PC-3 (cell line): ENCODE measurements at places on chromosomes 5 and 9. TPM values are rescaled to one million over a fixed set of nuclear protein-coding genes. Genes with fewer than 3 reads are reported as not detected.

The TAS2R1 gene
- total RNA-seq = not detected in 2 replicates

The GARIN3 gene
- total RNA-seq = not detected in 2 replicates

The LRRC70 gene
- total RNA-seq = 1.5 and 1.6 TPM in 2 replicates

The SLC36A3 gene
- total RNA-seq = not detected in 2 replicates

The ZBED3 gene
- total RNA-seq = 1.3 and 9.8 TPM in 2 replicates

The C1QTNF2 gene
- 0.04 and 0.17 TPM in 2 replicates for total RNA-seq

The BARHL1 gene
- total RNA-seq = not detected in 2 replicates

The DMRT2 gene
- not detected in 2 replicates for total RNA-seq

The FAM169A gene
- 10.6 and 11.2 TPM in 2 replicates for total RNA-seq

The ELL2 gene
- 72.2 and 82.4 TPM in 2 replicates for total RNA-seq

The CEL gene
- 0.46 and 0.47 TPM in 2 replicates for total RNA-seq

The PCDHGA5 gene
- 0.98 and 2.4 TPM in 2 replicates for total RNA-seq

The TLX3 gene
- total RNA-seq = not detected in 2 replicates

- peak; percentile 56 for DNase-seq
These were observed 68.8 kb downstream of the ELL2 start for GRCh38 chr5:95892784-95893354.

DNA sequence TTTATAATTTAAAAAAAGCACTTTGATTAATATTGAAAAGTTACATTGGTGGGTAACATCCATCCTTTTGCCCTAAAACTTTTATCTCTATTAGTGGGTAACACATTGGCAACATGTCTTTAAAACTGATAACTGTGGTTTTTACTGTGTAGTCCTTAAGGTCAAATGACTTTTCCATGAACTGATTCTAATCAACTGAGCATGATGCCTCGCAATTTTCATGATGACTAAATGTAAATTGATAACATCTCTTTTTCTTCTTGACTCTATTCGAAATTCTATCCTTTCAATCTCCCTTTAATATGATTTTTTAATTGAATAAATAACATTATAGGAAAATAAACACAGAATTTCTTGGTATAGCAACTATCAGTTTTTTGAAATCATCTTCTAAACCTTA is 6.3 kb upstream of the IL5 start:
- no peak for DNase-seq

DNA sequence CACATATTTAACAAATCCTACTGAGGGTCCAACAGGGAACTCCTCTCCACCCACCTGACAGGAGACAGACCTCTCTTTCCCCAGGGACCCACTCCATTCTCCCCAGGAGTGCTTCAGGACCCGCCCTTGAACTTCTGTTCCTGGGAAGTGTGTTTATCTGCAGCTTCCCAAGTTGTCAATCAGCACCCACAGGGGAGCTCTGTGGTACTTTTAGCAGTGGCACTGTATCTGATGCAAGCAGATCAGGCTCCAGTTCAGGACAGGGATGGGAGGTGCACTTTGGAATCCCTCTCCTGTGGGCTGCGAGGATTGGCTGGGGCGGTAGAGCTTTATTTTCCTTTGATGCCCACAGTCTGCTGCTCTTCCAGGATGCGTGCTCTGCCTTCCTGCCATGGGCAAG is 8.7 kb downstream of the GALNT10 start:
- no peak for DNase-seq

GRCh38 chr5:74685979-74686631 is 1.1 kb downstream of the HEXB start:
- peak; percentile 6 for DNase-seq

GRCh38 chr9:17963498-17963897 is 384.6 kb downstream of the SH3GL2 start:
- DNase-seq = no peak

DNA sequence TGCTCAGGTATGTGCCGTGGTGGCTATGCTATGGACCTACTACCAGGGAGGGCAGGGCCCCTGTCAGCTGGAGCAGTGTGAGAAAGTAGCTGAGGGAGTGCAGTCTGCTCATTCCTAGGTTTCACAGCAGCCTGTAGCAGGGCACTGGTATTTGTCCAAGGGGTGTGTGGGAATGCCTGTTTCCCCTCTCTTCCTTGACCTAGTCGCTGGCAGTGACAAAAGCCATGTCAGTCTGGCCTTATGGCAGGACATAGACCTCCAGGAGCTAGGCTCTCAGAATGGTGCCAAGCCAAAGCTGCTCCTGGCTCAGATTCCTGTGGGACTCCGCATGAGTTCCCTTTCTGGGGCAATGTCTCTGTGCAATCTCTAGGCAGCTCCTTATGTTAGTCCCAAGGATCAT is 253.9 kb upstream of the TYRP1 start:
- no peak for DNase-seq

- DNase-seq = peak; percentile 16
These were observed 965 bp downstream of the PTGDS start for GRCh38 chr9:136978073-136978864.

DNA sequence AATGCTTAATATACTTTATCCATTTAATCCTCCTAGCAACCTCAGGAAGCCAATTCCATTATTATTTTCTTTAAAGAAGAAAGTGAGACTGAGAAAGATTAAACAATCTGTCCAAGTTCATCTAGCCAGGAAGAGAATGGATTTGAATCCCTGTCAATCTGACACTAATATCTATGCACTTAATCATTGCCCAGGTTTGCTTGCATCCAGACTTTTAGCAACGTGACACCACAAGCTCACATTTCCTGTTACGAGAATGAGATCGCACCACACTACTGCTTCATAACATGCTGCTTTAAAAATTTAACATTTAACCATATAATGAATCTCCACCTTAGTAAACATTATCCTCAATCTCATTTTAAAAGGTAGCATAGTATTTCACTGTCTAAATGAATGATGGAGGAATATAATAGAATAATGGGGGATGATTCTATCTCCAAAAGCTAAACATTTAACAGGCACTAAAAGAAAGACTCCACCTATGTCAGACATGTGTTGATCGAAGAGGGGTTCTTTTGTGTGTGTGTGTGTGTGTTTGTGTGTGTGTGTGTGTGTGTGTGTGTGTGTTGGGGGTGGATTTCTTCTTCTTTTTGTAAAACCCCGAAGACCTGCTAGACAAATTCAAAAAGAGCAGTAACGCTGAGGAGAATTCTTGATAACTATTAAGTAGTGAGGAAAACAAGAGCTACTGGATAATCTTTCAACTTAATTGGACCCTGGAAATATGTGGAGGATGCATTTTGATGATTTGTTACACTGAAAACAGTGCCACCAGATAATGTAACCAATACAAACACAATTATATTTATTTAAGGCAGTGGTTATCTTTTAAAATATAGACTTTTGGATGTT is 138.7 kb upstream of the NR3C1 start:
- no peak for DNase-seq

- peak; percentile 5 for DNase-seq
These were observed 106.4 kb downstream of the ZSWIM6 start for GRCh38 chr5:61438298-61438970.

- DNase-seq = no peak
These were observed 174.6 kb downstream of the ADAMTS6 start for GRCh38 chr5:65307088-65307487.

- no peak for DNase-seq
These were observed 12.3 kb downstream of the DCANP1 start for GRCh38 chr5:135434591-135435466.

DNA sequence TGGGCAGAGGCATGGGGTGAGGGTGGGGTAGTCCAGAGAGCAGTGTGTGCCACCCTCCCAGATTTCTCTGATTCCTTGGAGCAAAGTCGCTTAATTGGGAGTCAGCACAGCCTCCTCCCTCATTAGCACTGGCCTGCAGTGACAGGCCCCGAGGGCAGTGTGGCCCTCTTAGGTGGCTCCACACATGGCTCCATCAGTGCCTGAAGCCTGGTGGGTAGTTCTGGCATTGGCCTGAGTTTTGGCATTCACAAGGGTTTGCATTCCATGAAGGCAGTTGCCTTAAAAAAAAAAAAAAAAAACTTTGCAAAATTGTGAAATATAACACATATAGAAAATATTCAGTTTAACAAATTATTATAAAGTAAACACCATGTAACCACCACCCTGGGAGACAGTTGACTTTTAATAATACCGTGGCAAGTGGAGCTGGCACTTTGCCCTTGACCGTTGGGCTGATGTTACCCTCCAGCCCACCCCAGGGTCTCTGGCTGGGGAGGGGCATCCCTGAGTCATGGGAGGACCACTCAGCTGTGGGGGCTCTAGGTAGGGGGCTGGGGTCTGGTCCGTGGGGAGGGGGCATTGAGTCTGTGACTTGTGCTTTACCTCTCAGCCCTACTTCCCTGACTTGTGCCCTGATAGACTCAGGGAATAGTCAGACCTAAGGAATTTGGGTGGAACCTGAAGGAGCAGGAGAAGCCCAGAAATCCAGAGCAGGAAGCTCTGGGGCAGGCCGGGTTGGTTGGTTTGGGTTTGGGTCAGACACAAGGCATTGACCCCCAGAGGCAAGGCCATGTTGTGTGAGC is 51.3 kb upstream of the PITX1 start:
- peak; percentile 84 for DNase-seq

DNA sequence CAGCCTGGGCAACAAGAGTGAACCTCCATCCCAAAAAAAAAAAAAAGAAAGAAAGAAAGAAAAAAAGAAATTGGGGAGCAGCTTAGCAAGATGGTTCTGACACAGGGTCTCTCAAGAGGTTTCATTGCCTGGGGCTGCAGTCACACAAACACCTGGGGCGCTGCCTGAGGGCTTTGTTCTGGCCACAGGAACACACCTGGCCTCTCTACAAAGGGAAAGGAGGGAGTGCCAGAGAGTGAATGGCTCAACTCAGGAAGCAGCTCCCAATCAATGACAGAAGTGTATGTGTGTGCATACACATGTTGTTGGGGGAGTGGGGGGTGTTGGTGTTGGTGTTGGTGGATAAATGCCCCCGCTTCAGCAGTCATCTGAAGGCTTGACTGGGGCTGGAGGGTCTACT is 32.4 kb upstream of the CTNNA1 start:
- DNase-seq = no peak

DNA sequence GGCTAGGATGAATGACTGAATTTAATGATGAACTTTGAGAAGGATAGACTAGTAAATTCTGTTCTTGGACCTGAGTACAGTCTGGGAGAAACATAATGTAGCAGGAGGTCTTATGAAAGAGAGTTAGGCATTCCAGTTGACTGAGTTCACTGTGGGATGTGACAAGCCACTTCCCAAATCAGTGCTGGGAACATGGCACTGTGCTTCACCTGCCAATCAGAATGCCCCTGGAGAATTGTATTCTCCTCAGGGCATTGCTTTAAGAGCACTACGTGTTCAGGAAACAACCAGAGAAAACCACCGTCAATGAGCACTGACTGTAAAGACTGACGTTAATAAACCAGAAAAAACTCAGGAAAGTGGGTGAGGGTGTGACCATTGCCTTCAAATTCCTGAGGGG is 1.2 kb downstream of the CCDC107 start:
- DNase-seq = peak; percentile 84

- DNase-seq = no peak
These were observed 35.7 kb upstream of the SLC25A51 start for GRCh38 chr9:37939575-37940095.

- no peak for DNase-seq
These were observed 416.5 kb upstream of the TLE4 start for GRCh38 chr9:79155308-79155707.

GRCh38 chr9:125997196-125997823 is 250.1 kb downstream of the PBX3 start:
- DNase-seq = no peak

- DNase-seq = no peak
These were observed 37.5 kb downstream of the LPCAT1 start for GRCh38 chr5:1486271-1486670.

GRCh38 chr5:113057557-113057984 is 81.0 kb downstream of the DCP2 start:
- no peak for DNase-seq

DNA sequence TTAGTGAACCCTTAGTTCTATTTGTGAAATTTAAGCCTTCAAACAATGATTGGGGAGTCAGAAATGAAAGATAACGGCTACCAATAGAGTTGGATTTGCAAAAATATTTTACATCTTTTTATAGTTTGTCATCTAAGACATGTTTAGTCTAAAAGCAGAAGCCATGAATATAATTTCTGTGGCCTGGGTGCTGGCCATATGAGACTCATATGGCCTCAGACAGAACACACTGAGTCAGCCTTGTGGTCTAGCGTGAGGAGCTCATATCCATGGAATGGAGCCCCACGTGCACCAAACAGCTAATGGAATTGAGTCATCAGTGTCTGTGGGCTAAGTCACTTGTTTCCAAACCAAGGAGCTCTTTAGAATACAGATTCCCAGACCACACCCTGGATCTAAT is 240.7 kb upstream of the NREP start:
- DNase-seq = peak; percentile 96

DNA sequence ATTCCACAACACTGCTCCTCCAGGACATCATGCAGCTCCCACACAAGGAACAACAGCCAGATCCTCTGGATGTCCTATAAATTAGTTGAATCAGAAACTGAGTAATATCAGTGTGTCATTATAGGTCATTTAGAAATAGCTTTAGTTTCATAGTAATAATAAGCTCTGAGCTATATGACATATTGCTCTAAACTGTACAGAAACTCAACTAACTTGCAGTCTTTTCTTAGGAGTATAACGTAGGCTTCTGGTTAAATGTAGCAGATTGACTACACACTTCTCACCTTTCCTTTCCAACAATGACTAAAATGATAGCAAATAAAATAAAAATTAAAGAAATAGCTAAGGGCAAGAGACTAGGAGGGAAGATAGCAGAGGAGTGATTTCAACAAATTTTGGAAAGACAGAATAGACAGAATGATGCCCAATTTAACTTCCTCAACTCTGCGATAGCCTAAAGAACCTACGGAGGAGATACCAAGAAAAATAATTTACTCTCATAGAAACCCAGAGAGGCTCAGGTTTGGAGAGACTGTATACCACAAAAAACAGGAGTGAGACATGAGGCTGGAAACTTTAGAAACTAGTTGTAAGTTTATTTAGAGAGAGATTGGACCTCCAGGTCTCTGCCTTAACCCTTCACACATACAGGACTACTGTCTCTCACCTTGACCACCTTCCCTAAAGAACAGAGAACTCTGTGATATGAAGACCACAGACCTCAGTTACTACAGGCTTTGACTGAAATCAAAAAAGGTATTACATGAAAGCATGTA is 193.7 kb downstream of the TSSK1B start:
- peak; percentile 21 for DNase-seq
